ENCODE measurements at places on chromosomes 4 and X.

DNA sequence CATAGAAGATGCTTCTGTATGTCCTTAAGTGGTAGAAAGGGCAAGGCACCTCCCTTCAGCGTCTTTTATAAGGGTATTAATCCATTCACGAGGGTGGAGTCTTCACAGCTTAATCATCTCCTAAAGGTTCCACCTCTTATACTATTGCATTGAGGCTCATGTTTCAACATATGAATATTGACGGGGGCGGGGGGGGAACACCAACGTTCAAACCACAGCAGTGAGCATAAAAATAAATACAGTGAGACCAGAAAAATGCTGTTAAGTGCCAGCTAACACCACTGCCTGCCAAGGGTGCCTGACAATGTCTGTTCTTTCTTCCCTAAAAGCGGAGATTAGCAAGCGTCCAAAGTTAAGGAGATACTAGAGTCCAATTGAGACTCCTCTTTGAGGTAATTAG, 323.3 kb downstream of the STK32B start:
- DNase-seq = no peak

- no peak for DNase-seq
Measured at GRCh38 chr4:187235456-187236170, 512.0 kb upstream of the FAT1 start.

DNA sequence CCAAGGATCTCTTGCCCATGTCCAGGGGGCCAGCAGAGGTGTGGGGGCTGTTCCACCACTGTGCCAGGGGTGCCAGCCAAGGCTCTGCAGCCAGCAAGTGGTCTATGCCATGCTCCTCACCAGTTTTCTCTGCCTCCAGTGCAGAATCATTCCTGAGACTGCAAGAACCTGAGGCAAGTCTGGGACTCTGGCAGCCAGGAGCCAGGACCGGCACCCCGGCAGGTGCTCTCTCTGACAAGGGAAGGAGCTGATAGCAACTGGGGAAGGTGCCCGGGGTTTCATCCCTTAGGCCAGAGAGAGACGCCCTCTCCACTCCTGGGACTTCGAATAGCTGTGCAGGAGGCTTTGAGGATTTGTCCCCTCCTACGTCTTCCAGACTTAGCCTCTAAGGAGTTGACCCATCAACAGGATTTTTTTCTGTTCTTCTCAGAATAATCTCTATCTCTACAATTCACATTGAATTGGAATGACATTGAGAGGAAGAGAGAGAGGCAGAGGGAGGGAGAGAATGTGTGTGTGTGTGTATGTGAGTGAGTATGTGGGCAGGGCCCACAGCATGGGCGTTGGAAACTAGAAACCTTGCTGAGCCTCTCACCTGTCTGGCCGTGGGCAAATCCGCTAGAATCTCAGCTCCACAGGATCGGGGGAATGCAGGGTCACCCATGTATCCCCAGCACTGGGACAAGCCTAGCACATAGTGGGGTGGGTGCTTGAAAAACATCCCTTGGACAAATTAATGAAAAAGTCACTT, 74.5 kb upstream of the AFAP1 start:
- no peak for DNase-seq

GRCh38 chrX:134712272-134712671, 54.0 kb upstream of the PLAC1 start:
- no peak for DNase-seq

DNA sequence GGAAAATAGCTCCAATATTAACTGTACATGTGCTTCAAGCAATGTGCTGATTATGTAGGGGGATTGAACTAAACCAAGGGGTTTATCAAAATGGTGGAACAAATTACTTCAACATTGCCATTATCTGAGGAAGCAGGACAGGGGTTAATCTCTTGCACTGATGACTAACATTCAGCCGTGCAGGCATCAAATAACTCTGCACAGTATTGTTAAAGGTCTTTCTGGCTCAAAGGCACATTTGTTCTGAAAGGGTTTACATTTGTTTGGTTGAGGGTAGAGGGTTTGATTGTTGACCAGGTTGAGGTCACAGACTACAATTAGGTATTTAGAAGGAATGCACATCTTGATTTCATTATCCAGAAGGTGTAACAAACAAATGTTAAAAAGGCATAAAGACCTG, 32.2 kb upstream of the CCSER1 start:
- DNase-seq = no peak

GRCh38 chr4:2787230-2788100, 5.4 kb upstream of the SH3BP2 start:
- no peak for DNase-seq

DNA sequence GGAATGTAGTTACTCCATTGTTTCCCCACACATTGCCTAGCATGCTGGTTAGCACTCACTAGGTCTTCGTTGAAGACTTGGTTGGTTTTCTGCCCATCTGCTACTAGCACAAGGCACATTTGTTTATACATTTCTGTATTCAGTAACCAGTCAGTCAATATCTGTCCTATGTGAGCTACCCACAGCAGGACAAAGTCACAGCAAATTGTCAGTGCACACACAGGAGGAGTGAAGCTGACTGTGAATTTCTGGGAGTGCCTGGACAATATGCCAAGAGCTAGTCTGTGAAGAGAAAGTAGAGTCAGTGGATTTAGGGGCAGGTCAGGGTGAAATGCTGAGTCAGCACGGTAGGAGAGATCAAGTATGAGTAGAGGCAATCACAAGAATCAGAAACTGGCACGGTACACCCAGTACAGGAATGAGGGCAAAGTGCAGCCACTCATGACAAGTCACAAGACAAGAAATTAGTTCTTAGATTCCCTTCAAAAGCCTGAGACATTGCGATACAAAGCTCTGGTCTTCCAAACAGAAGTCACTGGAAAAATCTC, 1049.8 kb upstream of the POU3F4 start:
- DNase-seq = no peak

DNA sequence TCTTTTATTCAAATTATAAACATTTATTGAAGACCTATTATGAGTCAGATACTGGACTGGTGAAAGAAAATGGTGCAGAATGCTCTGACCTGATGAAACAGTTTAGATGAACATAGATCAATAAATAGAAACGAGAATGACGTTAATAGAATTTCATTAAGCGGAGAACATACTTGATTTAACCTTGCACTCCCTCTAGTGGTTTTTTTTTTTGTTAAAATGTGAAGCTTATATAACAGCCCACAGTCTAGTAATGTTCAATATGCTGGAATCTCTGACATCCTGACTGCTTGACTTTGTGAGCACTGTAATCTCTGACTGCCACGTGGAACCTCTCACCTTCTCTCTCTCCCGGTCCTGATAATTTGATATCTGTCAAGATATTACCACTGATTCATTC, 32.3 kb downstream of the HDAC8 start:
- no peak for DNase-seq

DNA sequence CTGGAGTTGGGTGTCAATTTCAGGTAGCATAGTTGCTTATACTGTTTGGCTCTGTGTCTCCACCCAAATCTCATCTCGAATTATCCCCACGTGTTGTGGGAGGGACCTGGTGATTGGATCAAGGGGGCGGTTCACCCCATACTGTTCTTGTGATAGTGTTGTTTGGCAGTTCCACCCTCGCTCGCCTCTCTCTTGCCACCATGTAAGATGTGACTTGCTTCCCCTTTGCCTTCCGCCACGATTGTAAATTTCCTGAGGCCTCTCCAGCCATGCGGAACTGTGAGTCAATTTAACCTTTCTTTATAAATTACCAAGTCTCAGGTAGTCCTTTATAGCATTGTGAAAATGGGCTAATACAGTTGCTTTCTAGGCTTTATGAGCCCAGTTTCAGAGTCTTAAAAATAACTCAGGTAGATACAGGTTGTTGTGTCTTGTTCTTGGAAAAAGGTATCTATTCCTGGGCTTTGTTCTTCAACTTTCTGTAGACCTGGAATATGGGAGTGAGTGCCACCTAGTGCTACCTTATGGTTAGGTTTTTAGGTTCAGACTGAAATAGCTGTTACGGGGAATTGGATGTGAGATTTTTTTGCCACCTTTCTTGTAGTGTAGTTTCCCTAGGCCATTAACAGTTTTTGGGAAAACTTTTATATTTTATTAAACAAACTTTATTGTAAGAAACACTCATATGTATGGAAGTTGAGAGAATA, 15.6 kb downstream of the PGK1 start:
- no peak for DNase-seq

DNA sequence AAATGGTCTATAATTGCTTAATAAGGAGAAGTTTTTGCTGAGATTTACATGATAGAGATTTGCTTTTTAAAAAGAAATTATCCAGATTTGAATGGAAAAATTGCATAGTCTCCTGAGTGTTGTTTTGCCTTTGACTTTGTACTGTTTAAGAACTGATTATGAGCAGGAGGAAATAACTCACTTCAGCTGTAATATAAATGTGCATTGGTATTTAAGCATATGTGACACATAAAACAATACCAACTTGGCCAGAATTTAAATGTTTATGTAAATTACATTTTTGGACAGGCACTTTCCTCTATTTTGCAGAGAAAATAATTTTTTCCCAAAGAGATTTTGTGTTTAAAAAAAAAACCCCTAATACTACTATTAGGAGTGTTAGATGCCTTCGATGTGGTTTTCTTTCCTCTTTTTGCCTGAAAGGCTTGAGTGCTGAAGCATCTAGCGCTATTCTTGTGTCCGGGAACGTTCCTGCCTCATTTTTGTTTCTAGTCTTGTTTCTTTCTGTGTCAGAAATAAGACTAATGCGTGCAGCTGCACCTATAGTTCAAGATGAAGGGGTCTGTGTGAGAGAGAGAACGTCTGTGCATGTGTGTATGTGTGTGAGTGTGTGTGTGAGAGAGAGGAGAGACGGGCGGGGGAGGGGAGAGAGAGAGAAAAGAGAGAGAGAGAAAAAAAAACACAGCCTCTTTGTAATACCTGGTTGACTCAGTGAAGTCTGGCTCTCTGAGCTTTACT, 60.8 kb downstream of the TBL1X start:
- DNase-seq = no peak

DNA sequence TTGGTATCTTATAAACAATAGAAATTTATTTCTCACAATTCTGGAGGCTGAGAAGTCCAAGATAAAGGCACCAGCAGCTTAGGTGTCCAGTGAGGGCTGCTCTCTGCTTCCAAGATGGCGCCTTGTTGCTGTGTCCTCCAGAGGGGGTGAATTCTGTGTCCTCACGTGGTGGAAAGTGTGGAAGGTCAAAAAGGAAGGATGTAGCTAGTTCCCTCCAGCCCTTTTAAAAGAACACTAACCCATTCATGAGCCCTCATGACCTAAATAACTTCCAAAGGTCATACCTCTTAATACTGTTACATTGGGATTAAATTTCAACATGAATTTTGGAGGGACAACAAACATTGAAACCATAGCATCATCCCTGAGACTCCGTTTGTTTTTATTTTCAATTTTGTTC, 48.8 kb downstream of the ZNF81 start:
- DNase-seq = no peak

- DNase-seq = no peak
Measured at GRCh38 chr4:144288011-144288903, 147.7 kb upstream of the GYPA start.

DNA sequence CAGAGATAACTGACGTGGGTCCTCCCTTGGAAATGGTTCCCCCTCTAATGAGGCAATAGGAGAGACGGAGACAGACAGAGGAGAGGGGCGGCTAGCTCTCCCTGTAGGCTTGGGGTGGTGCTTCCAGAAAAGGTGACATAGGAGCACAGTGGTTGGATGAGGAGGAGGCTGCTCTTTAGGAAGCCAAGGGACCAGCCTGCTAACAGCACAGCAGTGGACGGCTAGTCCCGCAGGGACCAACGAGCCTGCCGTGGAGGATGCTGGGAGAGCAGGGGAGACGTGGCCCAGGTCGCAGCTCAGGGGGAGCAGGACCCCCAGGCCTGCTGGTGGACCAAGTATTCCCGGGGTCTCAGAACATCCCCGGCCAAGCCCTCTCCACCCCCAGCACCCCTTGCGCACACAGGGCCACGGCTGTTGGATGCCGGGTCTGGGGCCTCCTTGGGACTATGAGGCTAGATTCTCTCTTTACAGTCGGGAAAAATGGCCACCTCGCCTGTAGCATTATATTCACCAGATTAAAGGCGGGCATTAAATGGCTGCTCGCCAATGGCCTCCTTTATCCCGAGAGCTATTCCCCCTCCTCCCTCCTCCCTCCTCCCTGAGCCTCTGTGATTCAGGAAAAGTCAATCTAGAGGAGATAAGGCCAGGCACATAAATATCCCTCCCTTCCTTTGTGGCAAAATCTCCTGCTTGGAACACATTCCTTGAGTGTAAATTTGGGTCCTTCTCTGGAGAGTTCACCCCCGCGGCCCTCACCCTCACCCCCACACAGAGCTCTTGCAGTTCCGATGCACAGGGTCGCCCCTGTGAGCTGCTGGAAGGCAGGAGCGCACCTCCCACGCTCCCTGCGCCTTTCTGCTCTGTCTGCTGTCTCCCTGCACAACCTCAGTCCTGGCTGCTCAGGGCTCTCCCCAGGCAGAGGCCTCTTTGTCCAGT, 30.5 kb upstream of the NSG1 start:
- DNase-seq = no peak

- DNase-seq = no peak
Measured at GRCh38 chrX:132676102-132676501, 187.3 kb upstream of the MBNL3 start.

- no peak for DNase-seq
Measured at GRCh38 chr4:177974461-177974860, 532.2 kb upstream of the AGA start.

DNA sequence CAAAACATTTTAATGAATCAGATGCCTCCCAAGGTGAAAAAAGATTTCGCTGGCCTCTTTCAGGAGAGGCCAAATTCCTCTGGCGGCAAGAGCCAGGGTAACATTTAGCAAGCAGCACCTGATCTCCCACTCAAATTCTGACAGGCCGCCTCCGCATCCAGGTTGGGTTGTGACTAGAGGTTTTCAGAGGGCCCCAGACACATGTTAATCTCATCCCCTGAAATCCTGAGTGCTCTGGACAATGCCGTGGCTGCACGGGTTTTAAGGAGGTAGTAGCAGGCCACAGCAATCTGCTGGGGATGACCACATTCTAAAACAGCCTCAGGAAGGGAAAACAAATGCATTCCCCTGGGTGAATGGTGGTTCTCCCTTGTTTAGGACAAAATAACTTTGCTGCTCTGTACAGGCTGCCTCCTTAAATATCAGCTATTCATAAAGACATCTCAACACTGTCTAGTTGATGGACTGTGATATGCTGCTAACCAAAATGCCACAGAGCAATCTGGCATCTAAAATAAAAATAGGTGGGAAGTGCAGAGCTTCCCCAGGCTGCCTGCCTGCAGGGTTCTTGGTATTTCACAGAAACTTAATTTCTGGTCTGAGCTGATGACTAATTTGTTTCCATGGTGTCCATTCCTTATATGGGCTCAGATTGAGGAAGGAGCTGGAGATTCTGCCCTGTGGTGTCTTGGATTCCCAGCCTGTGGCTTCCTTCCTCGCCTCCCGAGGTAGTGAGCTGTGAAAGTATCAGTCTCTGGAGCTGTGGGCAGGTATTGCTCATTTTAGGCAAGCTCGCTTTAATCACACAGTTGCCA, 202.0 kb downstream of the DCLK2 start:
- no peak for DNase-seq

DNA sequence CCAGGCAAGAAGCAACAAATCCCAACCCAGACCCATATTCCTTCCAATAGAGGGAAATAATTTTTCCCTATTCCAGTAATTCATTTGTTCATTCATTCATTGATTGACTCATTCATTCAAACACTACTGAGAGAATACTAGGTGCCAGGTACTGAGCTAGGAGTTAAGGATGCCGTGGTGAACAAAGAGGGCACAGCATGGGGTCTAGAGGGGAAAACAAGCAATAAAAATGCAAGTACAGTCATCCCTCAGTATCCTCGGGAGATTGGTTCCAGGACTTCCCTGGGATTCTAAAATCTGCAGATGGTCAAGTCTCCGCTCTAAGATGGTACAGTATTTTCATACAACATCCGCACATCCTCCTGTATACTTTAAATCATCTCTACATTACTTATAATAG, 18.7 kb downstream of the RASGEF1B start:
- no peak for DNase-seq
